Stimulated activated CD8-positive, alpha-beta memory T cell treated with anti-CD3 and anti-CD28 coated beads, Interleukin-15, amount 100 ng/mL, for 4 hours (primary cell): ENCODE measurements at places on chromosomes 2 and 18.

DNA sequence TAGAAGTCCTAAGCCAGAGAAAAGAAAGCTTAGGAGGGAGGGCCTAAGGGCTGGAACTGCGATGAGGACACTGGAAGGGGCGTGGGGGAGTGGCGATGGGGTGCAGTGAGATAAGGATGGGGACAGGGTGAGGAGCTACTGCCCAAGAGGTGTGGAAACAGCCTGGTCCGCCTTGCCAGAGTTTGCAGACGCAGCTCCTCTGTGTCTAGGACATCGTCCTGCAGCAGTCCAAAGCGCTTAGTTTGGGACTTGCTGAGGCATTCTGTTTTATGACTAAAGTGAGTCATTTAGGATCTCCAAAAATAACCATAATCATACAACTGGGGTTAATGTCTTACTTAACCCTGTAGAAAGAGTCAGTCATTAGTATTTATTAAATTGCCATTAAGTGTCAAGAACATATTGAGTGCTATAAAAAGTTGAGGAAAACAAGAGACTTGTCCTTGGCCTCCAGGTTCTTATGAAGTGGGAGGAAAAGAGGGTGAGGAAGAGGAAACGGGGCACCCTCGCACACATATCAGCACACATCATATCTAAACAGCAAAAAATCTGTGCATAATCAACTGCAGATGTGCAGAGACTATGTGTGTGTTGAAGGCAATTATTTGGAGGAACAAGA lies 74.8 kb downstream of the CDK15 start:
- DNase-seq = no peak

GRCh38 chr2:27125104-27125503 lies 1.5 kb downstream of the ABHD1 start:
- no peak for DNase-seq

DNA sequence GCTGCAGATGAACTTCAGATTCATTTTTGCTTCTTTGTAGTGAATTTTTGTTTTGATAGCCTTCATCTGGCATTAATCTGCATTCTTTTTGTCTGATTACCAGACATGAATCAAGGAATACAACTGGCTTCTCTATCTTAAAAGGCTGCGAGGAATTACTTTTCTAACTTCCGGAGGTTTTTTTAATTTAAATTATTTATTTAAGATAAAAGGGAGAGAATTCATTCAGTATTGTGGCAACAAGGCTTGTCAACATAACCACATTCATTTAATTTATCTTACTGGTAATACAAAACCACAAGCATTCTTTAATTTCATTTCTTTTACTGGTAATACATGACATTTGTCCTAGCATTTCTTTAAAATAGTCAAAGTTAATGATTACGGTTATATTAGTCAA lies 36.0 kb downstream of the CSRNP3 start:
- no peak for DNase-seq

GRCh38 chr2:127675331-127676261 lies at the start of gene LIMS2:
TSS of gene LIMS2 (minus strand) at chr2:127675530. CDS start at chr2:127675024, 506 bp downstream.
- no peak for DNase-seq

- no peak for DNase-seq
Observed at GRCh38 chr2:18784245-18784644, 194.9 kb upstream of the NT5C1B start.

DNA sequence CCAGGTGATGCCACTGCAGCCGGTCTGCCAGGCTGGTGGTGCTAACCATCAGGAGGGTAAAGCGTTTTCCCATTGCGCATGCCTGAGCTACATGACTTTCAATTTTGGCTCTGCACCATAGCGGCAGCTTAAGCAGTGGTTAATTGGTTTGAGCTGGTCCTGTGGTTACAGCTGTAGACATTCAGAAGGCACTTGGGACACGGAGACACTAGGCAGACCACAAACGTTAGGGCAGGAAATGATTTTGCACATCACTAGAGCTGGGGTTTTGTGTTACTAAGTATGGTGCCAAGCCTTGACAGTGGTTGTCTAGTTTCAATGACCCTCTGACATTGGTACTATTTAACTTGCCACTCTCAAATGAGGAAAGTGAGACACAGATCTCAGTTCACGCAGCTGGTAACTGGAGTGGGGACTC lies 28.9 kb upstream of the CNOT11 start:
- no peak for DNase-seq
